ENCODE measurements at places on chromosomes 1 and 21. TPM values are rescaled to one million over a fixed set of nuclear protein-coding genes. Genes with fewer than 3 reads are reported as not detected.

- H3K4me1 ChIP-seq, result peaks cover 24% of the 10 kb centered on the region
- H3K27me3 ChIP-seq, result no peaks in the 10 kb centered on the region
- H3K4me3 ChIP-seq, result no peak overlapping the region
These were observed 206.4 kb downstream of the RHOU start for GRCh38 chr1:228941666-228942065.

- DNase-seq, result no peak
- no peak overlapping the region for H3K27ac ChIP-seq
- H3K27me3 ChIP-seq, result peaks cover 8% of the 10 kb centered on the region
- no peak overlapping the region for H3K4me3 ChIP-seq
These were observed 245.3 kb downstream of the SETD4 start for GRCh38 chr21:35814858-35815619.

DNA sequence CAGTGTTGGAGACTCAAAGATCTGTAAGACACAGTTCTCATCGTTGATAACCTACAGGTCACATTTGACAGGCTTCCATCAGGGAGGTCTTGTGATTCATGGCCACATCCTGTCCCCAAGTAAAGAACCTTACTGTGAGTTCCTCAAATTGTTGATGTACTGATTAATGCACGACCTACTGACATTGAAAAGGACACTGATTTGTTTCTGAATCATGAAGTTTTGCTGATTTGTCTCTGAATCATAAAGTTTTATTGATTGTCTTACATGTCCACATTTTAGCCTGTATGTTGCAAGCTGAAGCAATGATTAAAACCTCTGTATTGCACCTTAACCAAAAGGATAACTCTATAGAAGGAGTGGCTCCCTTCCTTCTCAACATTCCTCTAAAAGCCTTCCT is 476.3 kb upstream of the RUNX1 start:
- peaks cover 30% of the 10 kb centered on the region for H3K4me1 ChIP-seq
- DNase-seq, result no peak

Gene SLC45A1
- 0.39 TPM for polyA plus RNA-seq

DNA sequence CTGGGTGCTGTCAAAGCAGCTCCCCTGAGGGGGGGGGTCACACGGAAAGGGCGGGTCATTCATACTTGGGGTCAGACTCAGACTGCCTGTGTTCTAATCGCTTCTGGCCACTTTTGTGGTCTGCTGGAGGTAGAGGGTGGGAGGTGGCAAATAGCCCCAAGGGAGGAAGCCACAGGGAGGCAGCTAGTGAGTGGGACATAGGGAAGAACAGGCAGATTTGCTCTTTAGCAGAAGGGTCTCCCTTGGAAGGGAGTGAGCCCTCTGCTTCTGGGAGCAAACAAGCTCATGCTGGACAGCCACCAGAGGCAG is 24.5 kb downstream of the ACOT11 start:
- H3K27me3 ChIP-seq, result peaks cover 3% of the 10 kb centered on the region
- H3K27ac ChIP-seq, result no peak overlapping the region
- H3K36me3 ChIP-seq, result no peaks in the 10 kb centered on the region
- DNase-seq, result no peak
- no peak overlapping the region for H3K4me3 ChIP-seq

DNA sequence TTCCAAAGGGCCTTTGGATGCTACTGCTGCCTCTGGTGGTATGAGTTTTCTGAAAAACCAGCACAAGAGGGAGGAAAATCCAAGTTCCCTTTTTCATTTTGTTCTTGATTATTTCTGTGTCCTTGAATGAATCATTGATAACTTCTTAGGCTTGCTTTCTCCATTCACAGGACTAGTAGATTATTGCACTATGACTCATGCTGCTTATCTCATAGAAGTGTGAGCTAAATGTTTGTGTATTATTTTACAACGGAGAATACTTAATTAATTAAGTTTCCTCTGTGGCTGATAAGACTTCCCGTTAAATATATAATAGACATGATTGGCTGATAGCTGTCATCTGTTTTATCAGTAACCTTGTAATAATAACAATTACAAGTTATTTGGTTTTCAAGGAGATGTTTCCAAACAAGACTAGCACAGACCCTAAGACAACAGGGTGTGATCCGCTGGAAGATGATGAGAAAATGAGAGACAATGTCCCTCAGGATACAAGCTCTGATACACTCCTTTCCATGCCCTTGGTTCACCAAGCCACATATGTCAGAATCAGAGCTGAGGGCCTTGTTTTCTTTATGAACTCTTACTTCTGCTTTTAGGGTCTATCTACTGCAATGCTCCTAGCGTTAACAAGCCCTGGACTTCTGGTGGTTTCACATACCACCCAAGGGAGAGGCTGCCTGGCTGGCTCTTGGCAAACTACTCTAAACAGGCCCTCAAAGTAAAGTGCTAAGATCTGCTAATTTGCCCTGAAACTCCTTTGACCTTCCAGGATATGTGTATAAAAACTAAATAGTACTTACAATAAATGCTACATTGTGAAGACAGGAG is 1078.3 kb downstream of the TTLL7 start:
- no peaks in the 10 kb centered on the region for H3K36me3 ChIP-seq
- H3K27ac ChIP-seq, result no peak overlapping the region
- no peak for DNase-seq
- H3K4me3 ChIP-seq, result no peak overlapping the region
- no peaks in the 10 kb centered on the region for H3K27me3 ChIP-seq

Gene AKT3
- 7.3 TPM for polyA plus RNA-seq

GRCh38 chr1:223216531-223217205 is 73.6 kb upstream of the TLR5 start:
- no peaks in the 10 kb centered on the region for H3K4me1 ChIP-seq
- H3K27me3 ChIP-seq, result peaks cover 5% of the 10 kb centered on the region
- no peak for DNase-seq
- no peak overlapping the region for H3K27ac ChIP-seq
- H3K36me3 ChIP-seq, result peaks cover 9% of the 10 kb centered on the region

DNA sequence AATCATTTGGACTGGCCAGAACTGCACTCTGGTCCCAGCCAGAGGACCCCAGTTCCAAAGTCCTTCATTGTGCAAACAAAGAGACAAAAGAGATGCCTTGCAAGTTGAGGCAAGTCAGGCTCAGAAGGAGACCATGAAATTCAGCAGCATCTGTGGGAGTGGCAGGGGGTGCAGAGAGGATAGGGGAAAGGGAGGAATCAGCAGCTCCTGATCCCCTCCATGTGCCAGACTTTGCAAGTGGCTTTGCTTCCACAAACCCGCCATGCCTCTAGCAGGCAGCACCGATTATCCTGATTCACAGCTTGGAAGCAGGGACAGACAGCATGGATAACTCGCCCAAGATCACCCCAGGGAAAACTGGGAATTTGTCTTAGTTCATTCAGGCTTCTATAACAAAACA is 2.1 kb upstream of the CAPN9 start:
- no peaks in the 10 kb centered on the region for H3K36me3 ChIP-seq
- no peak overlapping the region for H3K27ac ChIP-seq
- no peak for DNase-seq
- H3K27me3 ChIP-seq, result peaks cover 4% of the 10 kb centered on the region
- H3K4me3 ChIP-seq, result no peak overlapping the region

DNA sequence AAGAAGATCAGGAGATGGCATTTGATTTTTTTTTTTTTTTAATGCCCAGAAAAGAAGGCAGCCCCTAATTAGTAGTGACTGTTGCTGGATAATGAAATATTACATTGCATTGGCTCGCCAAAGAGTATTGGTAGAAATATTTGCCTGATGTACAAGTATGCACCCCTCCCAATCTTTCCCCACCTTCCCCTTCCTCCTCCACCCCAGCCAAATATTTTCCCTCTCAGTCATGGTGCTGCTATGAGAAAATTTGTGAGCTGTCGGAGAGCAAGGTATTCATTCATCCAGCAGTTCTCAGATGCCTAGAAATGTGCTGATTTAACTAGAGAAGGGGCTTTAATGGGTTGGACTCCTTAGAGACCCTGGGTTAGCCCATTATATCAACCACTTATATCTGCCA is 50.5 kb upstream of the IKBKE start:
- DNase-seq, result no peak
- no peak overlapping the region for H3K27ac ChIP-seq
- H3K27me3 ChIP-seq, result no peaks in the 10 kb centered on the region
- no peaks in the 10 kb centered on the region for H3K4me1 ChIP-seq
- H3K36me3 ChIP-seq, result peaks cover 40% of the 10 kb centered on the region
- no peak overlapping the region for H3K4me3 ChIP-seq

GRCh38 chr1:84720221-84720780 is 30.0 kb upstream of the SSX2IP start:
- no peak overlapping the region for H3K27ac ChIP-seq
- H3K4me1 ChIP-seq, result no peaks in the 10 kb centered on the region
- H3K27me3 ChIP-seq, result peaks cover 6% of the 10 kb centered on the region
- no peaks in the 10 kb centered on the region for H3K36me3 ChIP-seq

Gene PRDM16
- polyA plus RNA-seq, result 0.17 TPM

Gene AMY2A
- not detected for polyA plus RNA-seq

- peaks cover 6% of the 10 kb centered on the region for H3K27me3 ChIP-seq
- no peak overlapping the region for H3K27ac ChIP-seq
- H3K36me3 ChIP-seq, result no peaks in the 10 kb centered on the region
- H3K4me1 ChIP-seq, result no peaks in the 10 kb centered on the region
- DNase-seq, result no peak
These were observed 51.9 kb upstream of the GJA8 start for GRCh38 chr1:147850737-147851136.

DNA sequence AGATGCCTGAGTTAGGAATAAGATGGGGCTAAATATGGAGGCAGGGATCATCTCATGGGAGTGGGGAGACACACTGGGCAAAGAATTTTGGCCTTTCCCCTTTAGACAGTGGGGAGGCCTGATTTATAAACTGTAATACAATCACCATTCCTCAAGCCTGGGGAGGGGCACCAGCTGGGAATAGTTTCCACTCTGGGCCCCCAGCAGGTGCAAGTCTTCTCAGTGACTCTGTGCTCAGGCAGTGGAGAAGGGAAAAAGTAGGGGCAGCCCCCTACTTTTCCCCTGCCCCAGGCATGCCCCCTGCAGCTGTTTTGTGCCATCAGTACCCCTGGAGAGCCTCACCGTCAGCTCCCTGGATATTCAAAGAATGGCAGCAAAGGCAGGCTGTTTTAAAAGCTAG is 19.1 kb downstream of the COA7 start:
- H3K27me3 ChIP-seq, result peaks cover under 1% of the 10 kb centered on the region
- H3K27ac ChIP-seq, result no peak overlapping the region
- peaks cover 7% of the 10 kb centered on the region for H3K4me1 ChIP-seq

DNA sequence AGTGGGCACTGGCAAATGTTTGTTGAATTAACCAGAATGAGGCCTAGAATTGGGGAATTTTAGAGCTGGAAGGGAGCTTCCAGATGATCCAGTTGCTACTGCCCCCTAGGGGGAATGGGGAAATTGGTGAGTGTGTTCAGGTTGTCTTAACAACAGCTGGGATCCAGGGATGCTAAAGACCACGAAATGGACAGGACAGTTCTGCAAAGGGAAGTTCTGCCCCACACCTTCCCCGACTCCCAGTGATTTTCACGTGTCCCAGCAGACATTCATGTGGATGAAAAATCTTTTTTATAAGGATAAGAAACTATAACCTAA is 33.9 kb downstream of the TRIM62 start:
- H3K4me3 ChIP-seq, result no peak overlapping the region
- peaks cover 26% of the 10 kb centered on the region for H3K36me3 ChIP-seq
- no peak overlapping the region for H3K27ac ChIP-seq
- H3K4me1 ChIP-seq, result no peaks in the 10 kb centered on the region

GRCh38 chr1:204564835-204565234 is 48.6 kb downstream of the MDM4 start:
- no peaks in the 10 kb centered on the region for H3K27me3 ChIP-seq
- no peak for DNase-seq
- peaks cover 24% of the 10 kb centered on the region for H3K4me1 ChIP-seq
- H3K4me3 ChIP-seq, result no peak overlapping the region

- H3K27ac ChIP-seq, result no peak overlapping the region
- peaks cover 5% of the 10 kb centered on the region for H3K27me3 ChIP-seq
- H3K4me3 ChIP-seq, result no peak overlapping the region
- H3K4me1 ChIP-seq, result no peaks in the 10 kb centered on the region
- no peaks in the 10 kb centered on the region for H3K36me3 ChIP-seq
These were observed 15.3 kb upstream of the SKI start for GRCh38 chr1:2212532-2213491.

Gene TIAM1
- polyA plus RNA-seq, result 24.7 TPM

- no peak for DNase-seq
- no peak overlapping the region for H3K4me3 ChIP-seq
- peaks cover 4% of the 10 kb centered on the region for H3K27me3 ChIP-seq
- no peaks in the 10 kb centered on the region for H3K36me3 ChIP-seq
These were observed 522.8 kb downstream of the LMO4 start for GRCh38 chr1:87851490-87851889.
